Uterus (tissue), 4 donors: ENCODE measurements at places on chromosomes 4 and X. TPM values are rescaled to one million over a fixed set of nuclear protein-coding genes. Genes with fewer than 3 reads are reported as not detected.
A peak's percentile ranks its signal among the peaks of the same experiment; 100 is the strongest.

GRCh38 chrX:149511081-149511480 is 6.0 kb upstream of the IDS start:
- H3K27ac ChIP-seq = no peak overlapping the region
- DNase-seq = no peak
- H3K27me3 ChIP-seq = no peaks in the 10 kb centered on the region
- no peaks in the 10 kb centered on the region for H3K4me1 ChIP-seq
- no peak overlapping the region for H3K4me3 ChIP-seq
- no peaks in the 10 kb centered on the region for H3K36me3 ChIP-seq

GRCh38 chr4:40875507-40876150 is 125.9 kb downstream of the NSUN7 start:
- H3K27me3 ChIP-seq = no peaks in the 10 kb centered on the region
- no peak for DNase-seq
- no peaks in the 10 kb centered on the region for H3K36me3 ChIP-seq
- H3K27ac ChIP-seq = no peak overlapping the region

GRCh38 chr4:8738471-8738931 is 133.1 kb downstream of the HMX1 start:
- H3K4me3 ChIP-seq = no peak overlapping the region
- no peak overlapping the region for H3K27ac ChIP-seq
- no peaks in the 10 kb centered on the region for H3K4me1 ChIP-seq
- no peaks in the 10 kb centered on the region for H3K27me3 ChIP-seq

GRCh38 chr4:82776925-82777542 is 21.6 kb downstream of the SCD5 start:
- H3K4me1 ChIP-seq = no peaks in the 10 kb centered on the region
- H3K27me3 ChIP-seq = no peaks in the 10 kb centered on the region
- H3K27ac ChIP-seq = no peak overlapping the region
- no peak for DNase-seq
- no peak overlapping the region for H3K4me3 ChIP-seq
- no peaks in the 10 kb centered on the region for H3K36me3 ChIP-seq

DNA sequence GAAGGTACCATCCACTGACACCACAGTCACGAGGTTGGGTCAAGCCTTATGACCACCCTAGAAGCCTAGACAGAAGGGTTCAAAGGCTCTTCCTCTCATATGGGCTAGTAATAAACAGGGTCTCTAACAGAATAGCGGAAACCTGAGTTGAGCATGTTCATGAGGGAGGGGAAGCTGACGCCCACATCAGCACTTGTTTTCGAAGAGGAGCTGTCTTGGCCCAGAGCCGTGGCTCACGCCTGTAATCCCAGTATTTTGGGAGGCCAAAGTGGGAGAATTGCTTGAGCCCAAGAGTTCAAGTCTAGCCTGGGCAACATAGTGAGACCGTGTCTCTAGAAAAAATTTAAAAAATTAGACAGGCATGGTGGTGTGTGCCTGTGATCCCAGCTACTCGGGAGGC is 21.5 kb upstream of the TMSB4X start:
- H3K27me3 ChIP-seq = no peaks in the 10 kb centered on the region
- no peak overlapping the region for H3K4me3 ChIP-seq
- H3K36me3 ChIP-seq = no peaks in the 10 kb centered on the region
- DNase-seq = no peak
- H3K27ac ChIP-seq = no peak overlapping the region

- no peaks in the 10 kb centered on the region for H3K4me1 ChIP-seq
- H3K36me3 ChIP-seq = no peaks in the 10 kb centered on the region
- H3K4me3 ChIP-seq = no peak overlapping the region
- no peak for DNase-seq
These were observed 115.3 kb downstream of the ATP8A1 start for GRCh38 chr4:42541647-42542046.

DNA sequence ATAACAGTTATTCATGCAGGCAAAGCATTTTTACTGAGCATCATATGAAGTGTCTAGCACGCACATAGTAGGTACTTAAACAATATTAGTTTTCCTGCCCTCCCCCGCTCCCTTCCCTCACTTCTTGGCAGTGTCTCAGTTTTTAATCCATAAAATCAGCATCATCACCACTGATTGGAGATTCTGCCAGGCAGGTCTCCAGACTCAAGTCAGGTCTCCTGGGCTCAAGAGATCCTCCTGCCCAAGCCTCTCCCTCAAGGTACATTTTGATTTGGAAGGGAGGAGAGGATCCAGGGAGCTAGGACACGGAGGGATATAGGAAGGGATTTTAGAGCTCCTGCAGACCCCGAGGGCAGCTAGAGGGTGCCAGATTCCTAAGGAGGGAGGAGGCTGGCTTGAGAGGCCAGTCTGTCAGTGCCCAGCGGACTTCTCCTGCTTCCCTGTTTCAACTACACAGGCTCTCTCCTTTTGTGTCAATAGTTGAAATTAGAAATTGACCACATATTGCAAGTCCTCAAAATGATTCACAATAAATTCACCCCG is 4.4 kb upstream of the FAT1 start:
- H3K27me3 ChIP-seq = no peaks in the 10 kb centered on the region
- no peaks in the 10 kb centered on the region for H3K4me1 ChIP-seq
- no peaks in the 10 kb centered on the region for H3K36me3 ChIP-seq
- no peak overlapping the region for H3K27ac ChIP-seq
- DNase-seq = no peak

GRCh38 chr4:3449047-3449573 is 7.3 kb downstream of the HGFAC start:
- H3K4me3 ChIP-seq = no peak overlapping the region
- H3K4me1 ChIP-seq = no peaks in the 10 kb centered on the region
- no peaks in the 10 kb centered on the region for H3K36me3 ChIP-seq
- no peak for DNase-seq

DNA sequence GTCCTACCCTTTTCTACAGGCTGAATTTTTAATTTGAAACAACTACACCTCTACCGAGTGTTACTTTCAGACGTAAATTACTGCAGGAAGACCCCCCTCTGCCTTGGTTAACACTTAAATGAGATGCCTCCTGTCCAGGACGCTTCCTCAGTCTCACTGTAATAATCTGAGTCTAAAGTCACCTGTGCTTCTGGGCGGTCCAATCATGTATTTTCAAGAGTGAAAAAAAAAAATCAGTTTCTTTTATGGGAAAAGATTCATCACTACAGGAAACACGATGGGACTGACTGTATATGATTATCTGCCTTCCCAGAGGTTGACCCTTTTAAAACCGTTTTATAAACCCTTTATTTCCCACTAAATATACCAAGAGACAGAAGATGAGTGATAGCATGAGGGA is 776 bp downstream of the RBM47 start:
- DNase-seq = no peak
- H3K4me1 ChIP-seq = no peaks in the 10 kb centered on the region
- H3K36me3 ChIP-seq = no peaks in the 10 kb centered on the region
- H3K4me3 ChIP-seq = peak overlapping the region; percentile 41
- no peaks in the 10 kb centered on the region for H3K27me3 ChIP-seq
- no peak overlapping the region for H3K27ac ChIP-seq

GRCh38 chrX:44042116-44042515 is 68.9 kb upstream of the NDP start:
- no peak for DNase-seq
- no peak overlapping the region for H3K4me3 ChIP-seq
- no peaks in the 10 kb centered on the region for H3K36me3 ChIP-seq
- H3K27ac ChIP-seq = no peak overlapping the region

GRCh38 chrX:36573720-36574119 is 434.4 kb upstream of the FAM47C start:
- no peaks in the 10 kb centered on the region for H3K27me3 ChIP-seq
- H3K4me3 ChIP-seq = no peak overlapping the region
- no peak overlapping the region for H3K27ac ChIP-seq
- no peak for DNase-seq

Gene BEND2
- not detected for total RNA-seq

Gene TEX13C
- total RNA-seq = not detected

Gene USP51
- total RNA-seq = 8.2 TPM

Gene COL25A1
- total RNA-seq = 0.26 TPM

Gene MAGEA10
- total RNA-seq = not detected

Gene GAGE12D
- total RNA-seq = not detected
